ENCODE measurements at places on chromosomes 3 and 15.
A peak's percentile ranks its signal among the peaks of the same experiment; 100 is the strongest.

DNA sequence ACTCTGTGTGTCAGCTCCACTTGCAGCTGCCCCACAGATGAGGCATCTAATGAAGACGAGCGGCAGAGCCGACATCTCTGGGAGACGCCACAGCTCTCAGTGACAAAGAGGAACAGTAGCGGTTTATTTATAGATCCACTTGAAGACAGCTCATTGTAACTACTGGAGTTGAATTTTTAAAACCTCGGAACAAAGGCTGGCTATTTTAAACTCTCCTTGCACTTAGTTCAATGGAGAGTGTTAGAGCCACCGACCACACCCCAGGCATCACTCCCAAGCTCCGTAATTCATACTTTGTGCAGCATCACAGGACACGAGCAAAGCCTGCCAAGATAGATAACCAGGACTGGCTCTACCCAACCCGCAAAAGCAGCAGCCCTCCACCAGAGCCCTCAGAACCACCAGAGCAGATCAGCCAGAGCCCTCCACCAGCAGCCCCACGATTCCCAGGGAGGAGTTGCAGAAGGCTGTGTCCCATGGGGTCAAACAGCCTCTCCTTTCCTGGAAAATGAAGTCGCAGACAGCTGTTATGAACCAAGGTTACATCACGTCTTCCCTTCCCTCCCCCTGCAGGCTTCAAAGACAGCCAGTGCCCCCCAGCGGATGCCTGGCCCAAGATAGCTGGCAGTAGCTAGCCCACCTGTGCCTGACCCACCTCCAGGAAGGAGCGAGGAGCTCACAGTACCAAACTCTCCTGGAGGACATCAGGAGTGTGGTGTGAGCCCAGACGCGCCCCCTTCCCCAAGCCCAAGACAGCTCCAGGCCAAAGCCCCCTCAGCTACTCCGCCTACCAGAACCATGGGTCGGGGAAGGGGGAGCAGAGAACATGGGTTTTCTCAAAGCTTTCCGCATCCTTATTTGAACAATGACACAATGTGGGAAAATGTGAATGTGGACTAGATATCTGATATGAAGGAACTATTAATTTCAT lies 45.7 kb downstream of the POC1A start:
- DNase-seq = no peak

GRCh38 chr3:188802645-188803044 lies 369.1 kb upstream of the TPRG1 start:
- no peak for DNase-seq

DNA sequence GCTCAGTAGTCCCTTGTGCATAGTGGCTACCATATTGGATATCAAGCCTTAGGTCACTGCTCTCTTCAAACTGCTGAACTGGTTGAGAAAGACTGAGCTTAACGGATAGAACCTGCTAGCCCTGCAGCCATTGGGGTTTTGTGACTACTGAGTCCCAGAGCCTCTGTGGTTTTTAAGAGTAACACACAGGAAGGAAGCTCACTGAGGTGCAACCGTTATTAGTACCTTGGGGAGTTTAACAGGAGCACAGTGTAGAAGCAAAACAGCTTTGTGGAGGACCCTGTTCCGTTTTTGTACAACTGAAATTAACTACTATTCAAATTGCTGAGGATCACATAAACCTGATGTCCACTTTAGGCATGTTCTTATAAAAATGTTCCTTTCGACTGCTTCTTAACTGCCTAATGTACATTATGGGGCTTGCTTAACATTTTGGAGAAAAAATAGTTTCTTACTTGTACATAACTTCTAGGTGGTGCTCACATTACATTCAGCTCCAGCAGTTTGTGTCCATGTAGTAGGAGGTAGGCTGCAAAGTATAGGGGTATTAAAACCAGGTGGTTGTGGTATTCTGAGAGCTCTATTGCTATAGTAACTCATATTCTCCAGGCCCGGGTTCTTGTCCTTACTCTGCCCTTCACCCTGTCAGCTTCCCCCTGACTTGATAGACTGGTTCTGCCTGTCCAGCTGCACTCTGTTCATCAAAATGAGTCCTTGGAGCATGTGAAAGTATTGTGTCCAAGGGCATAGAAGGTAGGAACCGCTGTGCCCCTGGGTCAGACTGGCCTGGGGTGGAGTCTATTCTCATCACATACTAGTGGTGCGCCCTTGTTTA lies 17.3 kb downstream of the PXK start:
- DNase-seq = no peak

GRCh38 chr3:53844262-53845102 lies 1.7 kb downstream of the CHDH start:
- no peak for DNase-seq

DNA sequence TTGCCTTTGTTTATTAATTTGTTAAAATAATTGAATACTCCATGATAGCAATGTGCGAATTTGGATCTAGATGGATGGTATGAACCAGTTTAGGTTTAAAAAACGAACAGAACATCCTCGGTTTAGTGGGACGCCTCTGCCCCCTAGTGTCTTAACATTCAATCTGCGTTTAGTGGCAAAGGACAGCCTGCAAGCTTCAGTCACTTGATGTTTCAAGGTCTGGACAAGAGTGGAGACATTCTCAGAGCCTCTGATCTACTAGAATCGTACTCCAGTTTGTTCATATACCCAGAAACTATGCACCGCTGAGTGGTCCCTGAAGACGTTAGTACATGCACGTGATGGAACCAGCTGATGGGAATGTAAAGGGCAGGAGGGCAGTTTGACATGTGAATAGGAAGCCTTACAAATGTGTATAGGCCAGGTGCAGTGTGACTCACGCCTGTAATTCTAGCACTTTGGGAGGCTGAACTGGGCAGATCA lies 17.8 kb upstream of the ATP13A4 start:
- DNase-seq = peak; percentile 50

- DNase-seq = no peak
Observed at GRCh38 chr3:10933470-10933804, 59.1 kb upstream of the SLC6A1 start.
